ENCODE measurements at places on chromosomes 1 and 21. TPM values are rescaled to one million over a fixed set of nuclear protein-coding genes. Genes with fewer than 3 reads are reported as not detected.

DNA sequence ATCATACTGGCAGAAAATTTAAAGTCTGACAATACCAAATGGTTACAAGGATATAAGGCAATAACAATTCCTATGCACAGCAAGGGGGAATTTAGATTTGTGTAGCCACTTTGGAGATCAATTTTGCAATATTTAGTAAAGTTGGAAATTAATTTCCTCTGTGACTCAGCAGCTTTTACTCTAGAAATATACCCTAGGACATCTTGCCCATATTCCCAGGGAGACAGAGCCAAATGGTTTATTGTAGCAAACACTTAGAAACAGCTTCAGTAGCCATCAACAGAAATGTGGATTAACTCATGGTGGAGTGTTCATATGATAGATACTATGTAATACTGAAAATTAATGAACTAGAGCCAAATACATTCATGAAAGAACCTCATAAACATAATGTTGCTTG, 104.6 kb downstream of the BACH1 start:
- no peak for DNase-seq
- no peaks in the 10 kb centered on the region for H3K4me1 ChIP-seq
- H3K4me3 ChIP-seq, result no peak overlapping the region
- H3K27ac ChIP-seq, result no peak overlapping the region

DNA sequence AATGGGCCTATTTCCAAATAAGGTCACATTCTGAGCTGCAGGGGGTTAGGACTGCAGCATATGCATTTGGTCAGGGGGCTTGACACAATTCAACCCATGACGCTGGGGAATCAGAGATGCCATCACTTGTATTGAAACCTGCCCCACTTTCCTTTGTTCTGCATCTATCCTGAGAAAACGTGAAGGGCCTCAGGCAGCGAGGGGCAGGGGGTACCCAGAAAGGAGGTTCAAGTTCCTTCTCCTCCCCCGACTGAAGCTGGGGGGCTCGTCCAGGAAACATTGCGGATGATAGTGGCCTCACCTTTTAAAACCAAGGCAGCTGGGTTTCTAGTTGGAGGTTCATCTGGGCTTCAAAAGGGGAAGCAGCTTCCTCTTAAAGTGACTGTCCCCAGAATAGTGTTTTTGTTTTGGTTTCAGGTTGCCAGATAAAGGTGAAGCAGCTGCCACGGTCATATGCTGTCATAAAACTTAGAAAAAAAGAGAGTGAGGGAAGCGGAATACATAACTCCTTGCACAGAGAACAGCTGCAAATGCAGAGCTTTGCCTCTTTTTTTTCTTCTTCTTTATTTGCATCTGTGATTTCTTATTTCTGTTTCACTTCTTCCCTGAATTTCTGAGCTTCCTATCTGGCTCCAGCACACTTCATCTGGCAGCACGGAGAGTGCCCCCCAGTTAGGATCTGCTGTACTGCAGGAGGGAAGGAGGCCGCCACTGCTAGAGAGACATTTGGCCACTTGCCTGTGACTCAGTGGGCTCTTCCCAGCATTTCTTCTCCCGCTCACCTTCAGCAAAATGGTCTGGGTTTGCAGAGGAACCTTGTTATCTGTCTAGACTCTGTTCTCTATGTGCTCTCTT, 142.0 kb downstream of the AJAP1 start:
- no peak overlapping the region for H3K27ac ChIP-seq
- H3K4me1 ChIP-seq, result no peaks in the 10 kb centered on the region
- H3K36me3 ChIP-seq, result no peaks in the 10 kb centered on the region
- no peak overlapping the region for H3K4me3 ChIP-seq
- DNase-seq, result peak; percentile 20

DNA sequence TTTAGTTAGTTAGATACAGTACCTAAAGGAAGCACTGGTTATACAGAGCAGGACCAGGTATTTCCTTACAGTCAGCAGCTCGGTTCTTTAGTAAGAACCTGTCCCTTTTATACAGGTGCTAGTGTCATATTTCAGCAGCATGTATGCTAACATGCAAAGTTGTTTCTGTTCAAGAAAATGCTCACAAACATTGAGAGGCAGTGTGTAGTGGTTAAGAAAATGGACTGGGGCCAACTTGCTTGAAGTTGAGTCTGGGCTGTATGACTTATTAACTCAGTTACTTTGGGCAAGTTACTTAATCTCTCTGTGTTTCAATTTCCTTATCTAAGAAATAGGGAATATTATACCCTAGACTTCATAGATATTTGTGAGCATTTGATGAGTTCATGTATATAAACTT, 31.1 kb downstream of the AK4 start:
- no peaks in the 10 kb centered on the region for H3K27me3 ChIP-seq
- DNase-seq, result no peak
- H3K27ac ChIP-seq, result no peak overlapping the region
- no peaks in the 10 kb centered on the region for H3K36me3 ChIP-seq
- no peak overlapping the region for H3K4me3 ChIP-seq

GRCh38 chr1:169202791-169203665, 96.5 kb downstream of the ATP1B1 start:
- DNase-seq, result no peak
- H3K4me1 ChIP-seq, result no peaks in the 10 kb centered on the region
- H3K27me3 ChIP-seq, result no peaks in the 10 kb centered on the region
- H3K36me3 ChIP-seq, result no peaks in the 10 kb centered on the region

DNA sequence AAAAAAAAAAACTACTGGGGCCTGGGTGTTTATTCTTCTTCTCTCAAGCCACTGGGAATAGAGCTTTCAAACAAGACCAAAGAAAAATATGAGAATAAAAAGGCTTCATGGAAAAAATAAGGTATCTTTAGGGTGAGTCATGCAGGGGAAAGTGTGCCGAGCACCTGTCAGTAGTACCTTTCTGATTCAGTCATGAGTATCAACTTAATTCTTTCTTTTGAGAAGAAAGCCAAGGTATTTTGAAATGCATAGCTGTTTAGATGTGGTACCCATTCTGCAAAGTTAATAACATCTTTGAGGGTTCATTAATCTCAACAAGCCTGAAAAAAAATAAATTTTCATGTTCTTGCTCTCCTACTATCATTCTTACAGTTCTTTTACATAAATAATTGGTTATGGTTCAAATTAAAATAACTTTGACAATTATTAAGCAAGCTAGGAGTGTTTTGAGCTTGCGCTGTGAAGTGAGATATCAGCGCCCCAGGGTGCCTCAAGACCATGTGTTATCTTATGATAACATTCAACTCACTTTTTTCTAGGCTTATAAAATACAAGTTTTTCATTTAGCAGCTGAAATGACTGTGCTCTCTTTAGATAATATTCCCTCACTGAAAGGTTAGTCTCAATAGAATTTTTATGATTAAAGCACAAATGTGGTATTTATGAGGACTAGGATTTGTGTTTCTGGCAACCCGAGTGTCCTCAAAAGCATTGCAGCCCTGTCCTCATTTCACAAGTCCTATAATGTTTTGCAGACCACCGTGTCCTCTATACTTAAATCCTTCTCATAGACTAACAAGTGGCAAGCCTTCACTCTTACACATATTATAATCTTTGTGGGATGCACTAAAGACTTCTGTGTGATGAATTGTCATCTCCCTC, 138.6 kb downstream of the SLC44A5 start:
- H3K27ac ChIP-seq, result no peak overlapping the region
- H3K4me1 ChIP-seq, result no peaks in the 10 kb centered on the region

DNA sequence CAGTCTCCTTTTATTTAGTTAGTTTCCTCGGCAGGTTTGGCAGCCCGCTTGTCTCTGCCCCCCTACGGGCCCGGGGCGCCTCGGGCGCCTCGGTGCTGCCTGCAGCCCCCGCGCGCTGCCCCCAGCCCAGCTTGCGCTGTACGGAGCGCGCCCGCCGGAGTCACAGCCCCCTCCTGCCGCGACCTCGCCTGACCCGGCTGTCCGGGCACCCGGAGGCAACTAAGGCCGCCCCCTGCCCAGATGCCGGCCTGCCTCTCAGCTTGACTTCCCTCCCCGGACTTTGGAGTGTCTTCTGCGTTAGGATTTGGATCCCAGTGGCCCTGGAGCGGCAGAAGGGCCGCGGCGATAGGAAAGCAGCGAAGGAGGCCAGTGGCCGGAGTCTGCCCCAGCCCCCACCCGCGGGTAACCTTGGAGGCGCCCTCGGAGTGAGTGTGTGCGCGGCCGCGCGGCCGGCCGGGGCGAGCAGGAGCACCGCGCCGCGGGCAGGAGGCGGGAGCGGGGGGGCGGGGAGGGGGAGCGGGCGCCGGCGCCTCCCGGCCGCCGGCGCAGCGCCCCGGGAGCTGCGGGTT, 7.6 kb downstream of the CDKN2C start:
- peak overlapping the region; percentile 87 for H3K27ac ChIP-seq
- H3K4me3 ChIP-seq, result peak overlapping the region; percentile 72
- DNase-seq, result peak; percentile 77
- H3K4me1 ChIP-seq, result no peaks in the 10 kb centered on the region
- no peaks in the 10 kb centered on the region for H3K36me3 ChIP-seq

DNA sequence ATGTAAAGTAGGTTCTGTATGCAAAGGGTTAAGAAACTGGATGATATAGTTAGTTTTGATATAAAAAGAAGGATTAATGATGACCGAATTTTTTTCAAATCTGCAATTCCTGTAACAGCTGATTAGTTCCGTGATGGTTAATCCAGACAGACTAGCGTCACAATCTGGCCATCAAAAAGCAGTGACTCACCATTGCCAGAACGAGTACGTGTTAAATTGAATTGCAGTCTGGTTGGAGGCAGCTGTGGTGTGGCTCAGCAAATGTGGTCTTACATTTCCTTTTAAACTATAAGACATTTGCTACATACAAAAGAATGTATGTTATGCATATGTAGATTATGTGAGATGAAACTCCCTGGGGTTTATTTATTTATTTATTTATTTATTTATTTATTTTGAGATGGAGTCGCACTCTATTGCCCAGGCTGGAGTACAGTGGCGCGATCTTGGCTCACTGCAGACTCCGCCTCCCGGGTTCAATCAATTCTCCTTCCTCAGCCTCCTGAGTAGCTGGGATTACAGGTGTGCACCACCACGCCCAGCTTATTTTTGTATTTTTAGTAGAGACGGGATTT, 139.8 kb downstream of the RYR2 start:
- H3K4me3 ChIP-seq, result no peak overlapping the region
- no peaks in the 10 kb centered on the region for H3K36me3 ChIP-seq
- no peak overlapping the region for H3K27ac ChIP-seq

- no peaks in the 10 kb centered on the region for H3K27me3 ChIP-seq
- H3K27ac ChIP-seq, result no peak overlapping the region
- peaks cover 6% of the 10 kb centered on the region for H3K36me3 ChIP-seq
- H3K4me1 ChIP-seq, result no peaks in the 10 kb centered on the region
- no peak for DNase-seq
Observed at GRCh38 chr1:237811633-237812032, 79.1 kb downstream of the ZP4 start.

- H3K4me1 ChIP-seq, result no peaks in the 10 kb centered on the region
- H3K27me3 ChIP-seq, result no peaks in the 10 kb centered on the region
- no peak for DNase-seq
Observed at GRCh38 chr1:54764922-54765561, 719 bp upstream of the PARS2 start.

- no peak overlapping the region for H3K27ac ChIP-seq
- H3K36me3 ChIP-seq, result no peaks in the 10 kb centered on the region
- no peak for DNase-seq
- no peak overlapping the region for H3K4me3 ChIP-seq
- no peaks in the 10 kb centered on the region for H3K27me3 ChIP-seq
Observed at GRCh38 chr1:44827197-44828002, 15.7 kb downstream of the PTCH2 start.

DNA sequence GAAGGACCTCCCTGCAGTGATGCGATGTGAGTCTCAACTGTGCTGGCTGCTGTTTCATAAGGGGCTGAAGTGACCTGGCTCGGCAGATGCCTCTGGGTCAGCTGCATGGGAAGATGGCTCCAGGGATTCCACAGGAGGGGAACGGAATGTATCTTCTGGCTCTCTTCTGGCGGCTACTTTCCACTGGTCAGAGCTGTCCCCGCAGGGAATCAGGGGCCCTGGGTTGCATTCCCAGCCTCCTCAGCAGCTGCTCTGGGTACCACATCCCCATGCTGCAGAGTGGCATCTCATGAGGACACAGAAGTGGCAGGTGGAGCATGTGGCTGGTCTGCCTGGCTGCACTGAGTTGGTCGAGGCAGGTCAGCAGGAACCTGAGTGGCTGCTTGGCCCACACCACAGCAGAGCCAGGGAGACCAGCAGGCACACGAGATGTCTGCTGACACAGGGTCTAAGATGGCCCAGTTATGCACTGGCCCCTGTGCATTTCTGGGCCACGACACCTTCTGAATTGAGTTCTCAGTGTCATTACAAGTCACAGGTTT, 42.8 kb downstream of the POFUT2 start:
- no peak overlapping the region for H3K4me3 ChIP-seq
- H3K27ac ChIP-seq, result no peak overlapping the region
- H3K36me3 ChIP-seq, result no peaks in the 10 kb centered on the region
- DNase-seq, result no peak
- H3K27me3 ChIP-seq, result no peaks in the 10 kb centered on the region

- no peaks in the 10 kb centered on the region for H3K36me3 ChIP-seq
- H3K27me3 ChIP-seq, result no peaks in the 10 kb centered on the region
- no peaks in the 10 kb centered on the region for H3K4me1 ChIP-seq
- DNase-seq, result no peak
- no peak overlapping the region for H3K4me3 ChIP-seq
- H3K27ac ChIP-seq, result no peak overlapping the region
Observed at GRCh38 chr21:36881228-36881627, 85.2 kb downstream of the HLCS start.

Gene ZSWIM5
- total RNA-seq, result 4.1 TPM

Gene IL24
- total RNA-seq, result not detected

Gene FAM110D
- total RNA-seq, result 6.9 TPM

Gene VTCN1
- total RNA-seq, result not detected

All from upper lobe of right lung (tissue), 1 donor.